Endodermal cell (in vitro differentiated cells): ENCODE measurements at places on chromosomes 7 and 10. TPM values are rescaled to one million over a fixed set of nuclear protein-coding genes. Genes with fewer than 3 reads are reported as not detected.

The MYH16 gene
- not detected in 3 replicates for total RNA-seq

The CFAP43 gene
- total RNA-seq: 2.5 and 2.6 TPM in 2 replicates

The KLF14 gene
- total RNA-seq: not detected in 2 replicates

The MSS51 gene
- 1.3 to 3.9 TPM (median 3.7 TPM) in 3 replicates for total RNA-seq

The NCAPG2 gene
- total RNA-seq: 58.7 and 61.7 TPM in 2 replicates

The FAM13C gene
- 2.5 to 8.5 TPM (median 2.7 TPM) in 3 replicates for total RNA-seq

The SYNPO2L gene
- total RNA-seq: 0.09 and 0.11 TPM in 2 replicates

The SUN3 gene
- not detected in 2 replicates for total RNA-seq

The PTPRN2 gene
- 0.55 to 0.77 TPM (median 0.69 TPM) in 3 replicates for total RNA-seq

The DLX5 gene
- 0.32 TPM in 1 of 2 replicates, not detected in the other for total RNA-seq

The CRTAC1 gene
- total RNA-seq: 0.11 and 0.24 TPM in 2 replicates

The COL28A1 gene
- 1.1 and 1.2 TPM in 2 replicates for total RNA-seq

The NPSR1 gene
- not detected in 2 replicates for total RNA-seq
